ENCODE measurements at places on chromosomes 5 and 9. TPM values are rescaled to one million over a fixed set of nuclear protein-coding genes. Genes with fewer than 3 reads are reported as not detected.

The ADAMTSL2 gene
- under 0.01 TPM for total RNA-seq

The F2RL2 gene
- total RNA-seq: 42.3 TPM

The MBLAC2 gene
- 4.2 TPM for total RNA-seq

The ENHO gene
- total RNA-seq: not detected

The PTRH1 gene
- 15.0 TPM for total RNA-seq

The TNFSF8 gene
- not detected for total RNA-seq

The SLC24A2 gene
- not detected for total RNA-seq

The CFAP90 gene
- 0.17 TPM for total RNA-seq

The TAF11L12 gene
- total RNA-seq: not detected

The ADRB2 gene
- total RNA-seq: 1.3 TPM

The PCYOX1L gene
- total RNA-seq: 5.2 TPM

The SLC6A19 gene
- total RNA-seq: not detected

The EIF4E1B gene
- not detected for total RNA-seq

The SLC45A2 gene
- not detected for total RNA-seq

The FAM81B gene
- total RNA-seq: not detected

The THBS4 gene
- total RNA-seq: 11.9 TPM

Data from smooth muscle cell of trachea (primary cell).